ENCODE measurements at places on chromosomes 7 and 10.

GRCh38 chr10:129626796-129627435 is 159.9 kb downstream of the MGMT start:
- DNase-seq, result no peak

- no peak for DNase-seq
Measured at GRCh38 chr7:114402876-114403635, 11.6 kb upstream of the FOXP2 start.

DNA sequence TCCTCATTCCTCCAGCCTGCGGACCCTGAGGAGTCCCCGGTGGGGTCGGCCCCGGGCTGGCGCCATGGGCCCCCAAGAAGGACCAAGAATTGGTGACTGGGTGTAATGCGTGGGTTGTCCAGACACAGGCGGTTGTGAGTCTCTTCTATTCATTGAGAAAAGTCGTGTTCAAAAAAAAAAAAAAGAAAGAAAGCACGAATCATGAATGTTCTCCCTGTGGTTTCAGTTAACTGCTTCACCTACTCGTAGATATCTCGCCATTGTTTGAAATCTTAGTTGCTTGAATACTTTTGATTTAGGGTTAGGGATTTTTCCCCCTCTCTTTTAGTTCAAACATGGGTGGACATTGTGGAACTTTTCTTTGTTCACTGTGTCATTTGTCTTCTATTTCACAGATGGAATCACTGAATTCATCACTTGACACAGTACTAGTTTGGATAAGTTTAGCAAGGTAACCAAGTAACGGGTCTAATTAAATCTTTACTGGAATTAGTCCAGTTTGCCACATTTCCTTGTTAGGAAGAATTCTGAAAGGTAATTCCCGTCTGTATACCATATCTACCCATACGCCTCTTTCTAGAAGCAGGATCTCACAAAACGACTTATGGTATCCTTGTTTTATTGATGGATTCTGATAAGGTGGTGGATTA is 775 bp downstream of the STARD3NL start:
- DNase-seq, result peak; percentile 8

DNA sequence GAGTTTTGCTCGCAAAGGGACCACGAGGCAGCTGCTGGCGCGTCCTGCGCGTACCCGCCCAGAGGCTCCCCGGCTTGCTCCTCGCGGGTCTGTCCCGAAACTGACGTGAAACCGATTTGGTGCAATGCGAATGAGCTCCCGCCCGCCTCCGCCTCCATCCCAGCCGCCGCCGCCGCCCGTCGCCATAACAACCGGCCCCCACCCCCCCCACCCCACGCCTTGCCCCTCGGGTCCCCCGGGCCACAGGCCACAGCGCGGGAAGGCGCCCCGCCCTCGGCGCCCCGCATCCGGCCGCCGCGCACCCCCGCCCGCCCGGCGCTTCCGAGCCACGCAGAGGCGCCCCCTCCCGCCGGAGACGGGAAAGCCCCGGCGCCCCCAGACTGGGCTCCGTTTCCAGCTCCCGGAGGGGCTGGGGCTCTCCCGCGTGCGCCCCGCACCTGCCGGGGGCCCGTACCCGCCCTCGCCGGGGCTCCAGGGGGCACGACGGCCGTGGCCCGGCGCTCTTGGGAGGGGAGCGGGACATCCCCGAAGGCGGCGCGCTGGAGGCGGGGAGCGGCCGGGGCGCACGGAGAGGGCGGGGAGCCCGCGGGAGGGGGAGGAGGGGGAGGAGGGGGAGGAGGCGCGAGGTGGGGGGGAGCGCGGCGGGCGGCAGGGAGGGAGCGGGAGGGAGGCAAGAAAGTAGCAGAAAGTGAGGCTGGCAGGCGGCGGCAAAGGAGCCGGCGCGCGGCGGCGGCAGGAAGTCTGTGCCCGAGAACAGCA is at the start of gene CAMK1D:
Gene CAMK1D (plus strand): TSS at position 678 of the 759 bp plus-strand sequence.
- DNase-seq, result peak; percentile 86

DNA sequence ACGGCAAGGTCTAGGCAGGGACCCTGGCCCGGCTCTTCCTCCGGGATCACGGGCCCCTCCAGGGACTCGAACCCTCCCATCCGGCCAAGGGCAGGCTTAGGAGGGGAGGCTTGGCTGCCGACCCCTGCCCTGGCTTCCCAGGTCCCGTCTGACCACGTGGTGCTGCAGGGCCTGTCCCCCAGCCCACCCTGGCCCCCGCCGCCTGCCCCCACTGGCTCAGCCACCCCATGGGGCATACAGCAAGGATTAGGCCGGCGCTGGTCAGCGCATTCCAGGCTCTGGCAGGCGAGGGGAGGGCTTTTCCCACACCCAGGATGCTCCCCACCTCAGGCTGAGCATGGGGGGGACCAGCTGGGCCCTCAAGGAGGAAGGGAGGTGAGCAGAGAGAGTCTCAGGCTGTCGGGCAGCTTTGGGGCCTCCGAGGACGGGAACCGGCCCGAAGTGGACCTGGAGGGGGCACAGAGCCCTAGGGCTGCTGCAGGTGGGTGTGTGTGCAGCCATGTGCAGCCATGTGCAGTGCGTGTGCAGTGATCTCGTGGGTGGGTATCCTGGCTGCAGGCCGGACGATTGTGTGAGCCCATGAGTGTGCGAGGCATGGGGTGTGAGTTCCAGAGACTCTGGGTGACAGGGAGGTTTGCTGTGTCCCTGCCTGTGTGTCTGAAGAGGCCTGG is 713 bp upstream of the GRIFIN start:
- DNase-seq, result no peak

Measured in stimulated activated naive CD4-positive, alpha-beta T cell (primary cell).